T-helper 2 cell treated with Interferon-gamma antibody and Interleukin-4, amounts not matched to agents 5 μg/mL and 100 μg/mL, for 36 hours (primary cell): ENCODE measurements at places on chromosomes 11 and 22.

DNA sequence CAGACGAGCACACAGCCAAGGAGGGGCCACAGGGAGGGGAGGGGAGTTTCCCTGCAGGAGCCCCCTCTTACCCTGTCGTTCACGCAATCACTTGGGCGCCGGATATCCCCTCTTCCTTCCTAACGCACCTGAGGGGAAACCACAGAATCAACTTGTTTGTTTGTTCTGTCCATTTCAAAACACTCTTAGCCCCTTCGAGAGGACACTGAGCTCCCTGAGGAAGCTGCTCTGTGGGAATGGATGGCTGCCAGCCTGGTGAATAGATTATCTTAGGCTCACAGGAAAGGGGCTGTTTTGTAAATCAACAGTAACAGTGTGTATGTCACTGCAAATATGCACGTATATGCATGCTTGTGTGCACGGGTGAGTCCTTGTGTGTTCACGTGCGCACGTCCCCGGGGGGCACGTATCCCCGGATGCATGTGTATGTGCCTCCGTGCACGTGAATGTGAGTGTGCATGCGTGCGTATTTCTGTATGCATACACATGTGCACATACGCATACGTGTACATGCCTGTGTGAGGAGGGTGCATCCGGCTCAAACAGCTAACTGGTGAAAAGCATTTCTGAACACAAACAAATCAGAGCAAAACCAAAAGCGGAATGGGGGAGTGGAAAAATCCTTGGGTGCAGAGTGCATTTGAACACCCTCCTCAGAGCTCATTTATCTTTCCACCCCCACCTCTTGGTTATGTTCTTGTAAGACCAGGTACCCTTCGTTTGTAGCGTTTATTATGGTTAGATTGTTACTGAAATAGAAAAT is 7.2 kb downstream of the ARSA start:
- peak; percentile 76 for DNase-seq

- peak; percentile 59 for DNase-seq
These were observed 71.9 kb upstream of the GRAMD1B start for GRCh38 chr11:123357990-123358827.

DNA sequence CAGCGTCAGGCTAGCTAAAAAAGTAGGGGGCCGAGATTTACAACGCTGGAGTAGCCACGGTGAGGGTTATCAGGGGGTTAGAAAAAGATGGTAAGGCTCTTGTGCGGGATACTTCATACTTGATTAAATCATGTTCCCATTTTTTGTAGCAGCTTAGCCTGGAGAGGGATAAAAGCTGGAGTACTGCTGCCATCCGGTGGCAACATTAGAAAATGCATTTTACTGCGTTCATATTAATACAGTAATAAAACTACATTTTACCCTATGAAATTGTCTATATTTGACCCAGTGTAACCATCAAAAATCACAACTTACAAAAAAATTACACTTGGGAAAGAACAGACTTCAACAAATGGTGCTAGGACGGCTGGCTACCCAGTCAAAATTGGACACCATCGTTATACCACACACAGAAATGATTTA is 17.3 kb downstream of the RPUSD4 start:
- no peak for DNase-seq

GRCh38 chr11:120117991-120118390 is 19.9 kb downstream of the TRIM29 start:
- DNase-seq, result no peak

- DNase-seq, result no peak
These were observed 86.1 kb upstream of the HORMAD2 start for GRCh38 chr22:29994027-29994715.

GRCh38 chr11:86115542-86116385 is 46.9 kb upstream of the PICALM start:
- DNase-seq, result no peak

- no peak for DNase-seq
These were observed 14.9 kb downstream of the AP2A2 start for GRCh38 chr11:940496-941135.

DNA sequence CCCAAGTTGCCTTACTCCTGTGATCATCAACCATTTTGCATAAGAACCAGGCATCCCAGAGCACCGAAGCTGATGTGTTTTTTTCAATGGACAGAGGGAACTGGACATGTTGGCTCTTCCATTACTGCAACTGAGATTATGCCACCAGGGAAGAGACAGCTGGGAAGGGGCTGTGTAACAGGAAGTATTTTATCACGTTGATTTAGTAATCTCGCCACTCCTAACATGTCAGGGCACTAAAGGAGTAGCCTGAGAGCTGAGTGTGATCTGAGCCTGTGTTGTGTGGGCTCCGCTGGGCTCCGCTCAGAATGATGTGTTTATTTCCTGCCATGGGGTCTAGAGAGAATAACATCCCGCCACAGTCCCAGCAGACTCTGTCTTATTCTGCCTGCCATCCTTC is 165.4 kb downstream of the GRIK4 start:
- DNase-seq, result no peak

GRCh38 chr22:22893891-22894739 is 6.5 kb downstream of the IGLL5 start:
- DNase-seq, result no peak

GRCh38 chr11:75945947-75946346 is 130.9 kb downstream of the UVRAG start:
- no peak for DNase-seq

DNA sequence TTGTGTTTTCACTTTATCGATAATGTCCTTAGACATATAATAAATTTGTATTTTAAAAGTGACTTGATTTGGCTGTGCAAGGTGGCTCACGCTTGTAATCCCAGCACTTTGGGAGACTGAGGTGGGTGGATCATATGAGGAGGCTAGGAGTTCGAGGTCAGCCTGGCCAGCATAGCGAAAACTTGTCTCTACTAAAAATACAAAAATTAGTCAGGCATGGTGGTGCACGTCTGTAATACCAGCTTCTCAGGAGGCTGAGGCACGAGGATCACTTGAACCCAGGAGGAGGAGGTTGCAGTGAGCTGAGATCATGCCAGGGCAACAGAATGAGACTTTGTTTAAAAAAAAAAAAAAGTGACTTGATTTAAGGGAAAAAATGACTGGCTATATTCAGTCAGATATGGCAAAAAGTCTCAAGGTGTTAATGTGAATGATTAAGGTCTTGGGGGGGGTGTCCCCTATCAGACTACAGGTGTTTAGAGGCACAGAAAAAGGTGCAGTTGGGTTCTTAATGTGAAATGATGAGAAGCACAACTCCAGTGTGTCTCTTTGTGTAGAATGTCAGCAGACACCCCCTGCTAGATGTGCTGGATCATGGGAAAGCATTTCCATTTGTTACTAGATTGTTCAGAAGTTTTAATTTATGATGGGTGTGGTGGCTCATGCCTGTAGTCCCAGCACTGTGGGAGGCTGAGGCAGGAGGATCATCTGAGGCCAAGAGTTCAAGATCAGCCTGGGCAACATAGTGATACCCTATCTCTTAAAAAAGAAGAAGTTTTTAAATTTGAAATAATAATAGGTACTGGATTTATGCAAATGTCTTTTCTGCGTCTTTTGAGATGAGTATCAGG is 17.0 kb downstream of the NEAT1 start:
- no peak for DNase-seq

GRCh38 chr11:71214553-71215424 is 37.6 kb downstream of the SHANK2 start:
- no peak for DNase-seq

- DNase-seq, result no peak
These were observed 549.2 kb downstream of the MIAT start for GRCh38 chr22:27206374-27207133.

- DNase-seq, result no peak
These were observed 80.6 kb upstream of the CLDN5 start for GRCh38 chr22:19604711-19605268.

DNA sequence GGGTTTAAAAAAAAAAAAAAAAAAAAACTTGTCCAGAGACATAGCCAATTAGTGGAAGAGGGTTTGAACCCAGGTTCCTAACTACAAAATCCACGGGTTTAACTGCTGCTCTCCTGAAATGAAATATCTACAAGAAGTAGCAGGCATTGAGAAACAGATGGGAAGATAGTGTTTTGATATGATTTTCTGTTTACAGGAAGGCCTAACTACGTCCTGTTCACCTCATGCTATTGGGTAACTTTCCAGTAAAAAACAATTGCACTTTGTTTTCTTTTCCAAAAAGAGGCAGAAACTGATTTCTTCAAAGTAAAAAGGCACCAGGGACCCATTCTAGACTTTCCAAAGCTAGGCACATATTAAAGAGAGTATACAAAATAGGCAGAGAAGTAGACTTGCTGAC is 5.9 kb upstream of the C11orf91 start:
- DNase-seq, result no peak

DNA sequence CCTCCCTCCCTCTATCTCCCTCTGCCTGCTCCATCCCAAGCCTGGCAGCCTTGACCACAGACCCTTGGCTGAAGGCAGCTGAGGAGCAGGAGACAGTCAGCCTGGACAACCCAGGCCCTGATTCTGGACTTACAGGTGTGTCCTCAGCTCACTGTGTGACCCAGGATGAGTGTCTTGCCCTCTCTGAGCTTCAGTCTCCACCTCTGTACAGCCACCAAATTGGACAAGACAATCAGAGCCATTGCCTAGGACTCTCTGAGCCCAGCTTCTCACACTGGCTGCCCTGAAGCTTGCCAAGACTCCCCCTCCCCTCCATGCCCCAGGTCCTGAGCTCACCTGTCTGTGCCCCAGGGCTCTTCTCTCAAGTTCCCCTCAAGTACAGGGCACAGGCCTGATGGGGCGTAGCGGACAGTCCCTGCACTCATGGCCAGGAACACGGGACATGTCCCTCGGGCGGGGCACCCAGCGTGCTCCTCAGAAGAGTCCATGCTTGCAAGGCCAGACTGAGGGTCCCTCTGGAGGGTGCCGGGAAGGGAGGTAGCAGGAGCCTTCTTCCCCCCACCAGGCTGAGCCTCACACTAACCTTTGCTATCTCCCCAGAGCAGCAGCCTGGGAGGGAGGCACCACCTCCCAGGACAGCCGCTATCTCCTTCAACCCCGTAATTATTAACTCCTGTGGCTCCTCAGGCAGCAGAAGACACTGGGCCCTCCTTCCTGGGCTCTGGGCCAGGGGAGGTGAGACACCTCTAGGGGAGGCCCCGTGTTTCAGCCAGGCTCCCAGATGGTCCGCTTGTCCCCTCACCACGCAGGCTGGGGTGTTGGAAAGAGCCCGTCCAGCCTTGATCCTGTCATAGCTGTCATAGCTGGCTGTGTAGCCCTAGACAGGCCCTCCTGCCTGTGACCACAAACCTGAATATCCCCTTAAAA is 2.6 kb upstream of the RAB3IL1 start:
- DNase-seq, result no peak

GRCh38 chr22:27613099-27614005 is 188.2 kb downstream of the MN1 start:
- DNase-seq, result no peak

- no peak for DNase-seq
These were observed 20.7 kb downstream of the DMC1 start for GRCh38 chr22:38549101-38549894.

DNA sequence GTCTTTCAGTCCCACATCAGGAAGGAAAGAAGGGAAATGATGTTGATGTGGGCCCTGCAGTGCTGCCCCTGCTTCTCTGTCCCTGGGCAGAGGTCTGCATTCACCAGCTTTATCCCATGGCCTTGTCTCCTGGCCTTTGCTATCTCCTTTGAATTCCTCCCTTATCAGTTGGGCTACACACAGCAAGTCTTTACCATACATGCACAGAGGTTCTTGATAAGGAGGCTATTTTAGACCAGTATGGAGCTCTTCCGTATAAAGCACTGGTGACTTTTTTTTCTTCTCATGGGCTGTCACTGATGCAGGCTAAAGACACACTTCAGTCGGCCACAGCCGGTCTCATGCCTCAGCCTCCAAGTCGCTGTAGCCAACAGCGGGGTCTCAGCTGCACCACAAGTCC is 20.2 kb downstream of the MYO18B start:
- DNase-seq, result no peak

DNA sequence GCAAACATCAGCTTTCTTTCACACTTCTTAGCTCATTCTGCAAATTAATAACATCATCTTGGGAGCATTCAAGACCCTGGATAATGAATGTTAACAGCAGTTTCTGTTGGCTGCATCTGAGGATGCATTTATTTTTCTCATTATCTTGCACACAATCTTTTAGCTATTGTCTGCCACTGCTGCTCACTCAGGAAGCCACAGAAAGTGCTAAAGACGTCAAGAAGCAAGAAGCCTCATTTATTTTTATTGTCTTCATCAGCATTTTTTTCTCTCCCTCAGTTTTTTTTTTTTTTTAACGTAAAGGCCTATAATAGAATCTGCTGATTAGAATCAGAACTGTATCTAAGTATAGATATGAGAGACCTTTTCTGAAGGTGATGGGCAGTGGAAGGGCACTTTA is 1339.4 kb downstream of the FAM181B start:
- no peak for DNase-seq

- DNase-seq, result no peak
These were observed 49.3 kb downstream of the ATXN10 start for GRCh38 chr22:45720839-45721378.

- DNase-seq, result no peak
These were observed 3.2 kb downstream of the LRRC32 start for GRCh38 chr11:76667271-76667818.

DNA sequence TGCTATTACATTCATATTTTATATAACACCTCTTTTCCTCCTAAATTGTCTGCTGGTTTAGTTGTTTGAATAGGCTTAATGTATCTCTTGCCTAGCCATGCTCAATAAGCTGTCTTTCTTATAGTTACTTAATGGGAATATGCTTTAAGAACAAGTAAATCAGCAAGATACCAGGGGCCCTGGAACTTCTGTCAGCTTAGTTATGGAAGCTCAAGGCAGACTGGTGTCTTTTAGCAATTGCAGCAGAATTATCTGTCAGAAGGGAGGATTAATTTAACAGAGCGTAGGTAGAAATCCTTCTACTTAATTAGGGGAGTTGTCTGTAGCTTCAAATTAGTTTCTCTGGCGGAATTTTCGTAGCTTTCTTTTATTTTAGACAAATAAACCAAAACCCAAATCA is 94.9 kb downstream of the C11orf91 start:
- DNase-seq, result no peak
